Activated CD4-positive, alpha-beta T cell treated with anti-CD3 and anti-CD28 coated beads for 4 hours (primary cell): ENCODE measurements at places on chromosomes 16 and 17.

DNA sequence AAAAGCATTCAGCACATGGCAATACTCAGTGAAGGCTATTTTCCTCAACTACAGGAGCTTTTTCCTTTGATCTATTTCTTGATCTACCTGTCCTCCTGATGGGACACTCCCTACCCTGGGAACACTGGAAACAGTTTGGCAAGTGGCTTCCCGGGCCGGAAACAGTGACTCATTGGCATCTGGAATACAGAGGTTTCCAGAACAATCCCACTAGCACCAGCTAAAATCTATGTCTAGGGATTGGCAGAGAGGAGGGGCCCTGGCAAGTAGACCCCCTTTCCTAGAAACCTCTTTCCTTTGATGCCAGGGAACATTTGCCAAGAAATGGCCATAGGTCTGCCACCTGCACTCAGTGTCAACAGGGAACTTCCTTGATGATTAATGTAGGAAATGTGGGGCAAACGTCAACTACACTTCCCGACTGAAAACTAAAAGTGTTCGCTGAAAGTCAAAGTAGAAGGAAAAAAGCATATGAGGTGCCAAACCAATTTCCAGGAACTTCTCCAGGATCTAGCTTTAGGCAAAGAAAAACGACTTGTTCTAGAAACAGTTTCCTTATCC, 30.4 kb upstream of the FBXW10B start:
- no peak for DNase-seq

DNA sequence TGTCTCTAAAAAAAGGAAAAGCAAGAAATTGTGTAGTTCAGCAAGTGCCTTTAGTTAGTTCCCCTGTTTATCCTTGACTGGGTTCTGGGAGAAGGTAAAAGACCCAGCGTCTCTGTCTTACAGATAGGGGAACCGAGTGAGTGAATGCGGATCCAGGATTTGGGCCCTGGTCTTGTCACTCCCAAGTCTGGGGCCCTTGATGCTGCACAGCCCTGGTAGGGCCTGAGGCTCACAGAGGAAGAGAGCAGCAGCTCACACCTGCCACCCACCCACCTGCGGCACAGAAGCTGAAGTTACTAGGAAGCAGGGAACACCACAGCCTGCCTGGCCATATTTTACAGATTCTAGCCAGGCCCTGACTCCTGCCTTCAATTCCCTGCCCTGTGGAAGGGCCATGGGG, 22.2 kb downstream of the LASP1 start:
- DNase-seq = no peak

GRCh38 chr17:50685691-50686493, 21.8 kb downstream of the ANKRD40 start:
- DNase-seq = no peak

DNA sequence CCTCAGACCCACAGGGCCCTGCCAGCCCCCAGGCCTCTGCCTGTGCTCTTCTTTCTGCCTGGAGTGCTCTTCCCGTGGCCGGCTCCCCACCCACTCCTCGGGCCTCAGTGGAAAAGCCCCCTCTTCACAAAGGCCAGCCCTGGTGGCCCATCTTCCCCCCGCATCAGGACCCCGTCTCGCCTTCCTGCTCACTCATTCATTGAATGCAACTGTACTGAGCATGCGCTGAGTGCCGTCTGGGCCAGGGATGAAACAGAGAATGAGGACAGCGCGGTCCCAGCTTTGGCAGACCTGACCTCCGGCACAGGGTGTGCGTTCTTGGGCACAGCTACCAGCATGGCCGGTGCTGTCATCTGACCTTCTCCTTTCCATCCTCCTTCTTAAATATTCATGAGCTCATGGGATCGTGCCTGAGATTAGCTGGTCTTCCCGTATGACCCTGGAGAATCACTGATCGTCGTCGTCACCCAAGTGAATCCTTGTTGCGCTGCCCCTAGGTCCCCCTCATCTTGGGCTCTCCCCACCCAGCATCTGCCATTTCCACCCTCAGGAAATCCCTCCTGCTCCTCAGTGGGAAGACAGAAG, 16.4 kb upstream of the OSGIN1 start:
- no peak for DNase-seq

- no peak for DNase-seq
Observed at GRCh38 chr16:49605536-49606254, 232.1 kb downstream of the C16orf78 start.
